ENCODE measurements at places on chromosomes 4 and X.
A peak's percentile ranks its signal among the peaks of the same experiment; 100 is the strongest.

GRCh38 chr4:115090483-115091075 is 22.8 kb downstream of the NDST4 start:
- peak; percentile 80 for DNase-seq
- no peak overlapping the region for H3K27ac ChIP-seq
- no peak overlapping the region for H3K4me3 ChIP-seq
- no peaks in the 10 kb centered on the region for H3K36me3 ChIP-seq
- H3K27me3 ChIP-seq, result no peaks in the 10 kb centered on the region
- H3K4me1 ChIP-seq, result no peaks in the 10 kb centered on the region

- no peaks in the 10 kb centered on the region for H3K27me3 ChIP-seq
- H3K4me1 ChIP-seq, result no peaks in the 10 kb centered on the region
- peak overlapping the region; percentile 99 for H3K4me3 ChIP-seq
- DNase-seq, result peak; percentile 39
- no peaks in the 10 kb centered on the region for H3K36me3 ChIP-seq
- H3K27ac ChIP-seq, result peak overlapping the region; percentile 98
Measured at GRCh38 chr4:73259571-73260090, 1.0 kb upstream of the ANKRD17 start.

- DNase-seq, result no peak
- peaks cover 2% of the 10 kb centered on the region for H3K36me3 ChIP-seq
- no peak overlapping the region for H3K27ac ChIP-seq
- no peak overlapping the region for H3K4me3 ChIP-seq
Measured at GRCh38 chr4:173246719-173247118, 78.1 kb downstream of the GALNT7 start.

DNA sequence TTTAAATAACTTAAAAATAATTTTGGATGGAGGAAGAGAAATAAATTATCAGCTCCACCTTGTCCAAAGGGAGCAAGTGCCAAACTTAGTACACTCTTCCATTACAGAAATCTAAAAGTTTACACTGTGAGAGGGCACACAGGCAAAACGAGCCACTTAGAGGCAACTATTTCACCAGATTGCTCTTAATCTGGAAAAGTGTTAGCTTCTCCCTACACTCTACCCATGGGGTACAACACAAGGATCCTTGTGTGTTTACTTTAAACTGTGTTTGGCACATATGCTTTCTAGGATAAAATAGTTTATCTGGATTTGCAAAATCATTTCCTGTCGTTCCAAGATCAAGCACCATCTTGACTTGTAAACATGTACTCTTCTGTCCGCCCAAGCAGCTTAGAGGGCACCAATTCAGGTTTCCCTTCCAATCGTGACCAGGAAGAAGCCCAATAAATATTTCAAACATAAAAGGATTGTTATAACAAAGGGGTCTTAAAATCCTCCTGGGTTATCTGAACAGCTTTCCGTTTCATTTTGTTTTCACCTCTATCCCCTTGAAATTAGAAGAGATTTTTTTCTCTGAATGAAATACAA is 29.0 kb upstream of the KDR start:
- no peak overlapping the region for H3K27ac ChIP-seq
- DNase-seq, result no peak
- no peaks in the 10 kb centered on the region for H3K27me3 ChIP-seq

DNA sequence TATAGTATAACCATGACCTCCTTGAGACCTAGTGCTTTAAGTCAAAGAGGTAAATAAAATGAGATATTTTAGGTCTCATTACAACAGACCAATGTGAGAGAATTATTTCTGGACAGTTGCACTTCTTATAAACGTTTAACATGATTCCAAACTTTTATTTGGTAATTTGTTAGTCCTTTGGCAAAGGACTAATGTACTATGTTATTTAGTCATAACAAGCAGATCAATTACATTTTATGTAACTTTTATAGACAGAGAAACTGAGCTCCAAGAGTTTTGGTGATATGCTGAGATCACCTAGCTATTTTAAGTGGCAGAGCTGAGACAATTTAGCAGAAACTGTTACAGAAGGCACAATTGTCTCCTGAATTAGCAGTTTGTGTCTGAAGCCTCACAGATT is 2.6 kb upstream of the SNCA start:
- peaks cover 8% of the 10 kb centered on the region for H3K27me3 ChIP-seq
- no peak for DNase-seq
- H3K36me3 ChIP-seq, result no peaks in the 10 kb centered on the region
- no peak overlapping the region for H3K27ac ChIP-seq
- H3K4me3 ChIP-seq, result no peak overlapping the region
- H3K4me1 ChIP-seq, result no peaks in the 10 kb centered on the region

- H3K27me3 ChIP-seq, result no peaks in the 10 kb centered on the region
- no peaks in the 10 kb centered on the region for H3K36me3 ChIP-seq
- DNase-seq, result no peak
- H3K4me1 ChIP-seq, result no peaks in the 10 kb centered on the region
- no peak overlapping the region for H3K4me3 ChIP-seq
- no peak overlapping the region for H3K27ac ChIP-seq
Measured at GRCh38 chr4:59664771-59665170, 1535.4 kb upstream of the ADGRL3 start.

DNA sequence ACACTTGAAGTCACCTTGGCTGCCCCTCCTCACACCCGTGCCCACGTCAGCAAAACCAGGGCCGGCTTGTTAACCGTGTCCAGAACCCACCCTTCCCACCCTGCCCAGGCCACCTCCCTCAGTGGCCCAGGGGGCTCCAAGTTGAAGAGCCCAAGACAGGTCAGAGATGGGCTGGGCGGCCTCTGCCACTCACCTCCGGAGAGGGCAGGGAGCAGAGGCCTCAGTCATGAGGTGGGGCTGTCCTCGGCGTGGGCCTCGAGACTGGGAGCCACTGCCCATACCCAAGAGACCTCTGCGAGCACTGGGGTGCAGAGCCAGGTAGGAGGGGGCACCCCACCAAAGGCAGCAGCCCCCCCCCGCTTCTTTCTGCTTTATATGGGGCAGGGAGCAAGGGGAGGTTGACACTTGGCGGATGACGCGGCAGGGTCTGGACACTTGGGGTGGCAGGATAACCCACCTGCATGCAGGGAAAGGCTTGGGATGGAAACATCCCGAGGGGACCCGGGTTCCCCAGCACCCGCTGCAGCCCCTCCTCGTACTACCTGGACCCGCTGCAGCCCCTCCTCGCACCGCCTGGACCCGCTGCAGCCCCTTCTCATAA is 38.0 kb upstream of the SPON2 start:
- peaks cover 51% of the 10 kb centered on the region for H3K36me3 ChIP-seq
- no peaks in the 10 kb centered on the region for H3K27me3 ChIP-seq
- peaks cover 23% of the 10 kb centered on the region for H3K4me1 ChIP-seq
- no peak overlapping the region for H3K4me3 ChIP-seq
- no peak for DNase-seq

GRCh38 chrX:13085526-13085925 is 41.1 kb upstream of the FAM9C start:
- H3K27ac ChIP-seq, result no peak overlapping the region
- H3K27me3 ChIP-seq, result no peaks in the 10 kb centered on the region
- no peak for DNase-seq
- no peaks in the 10 kb centered on the region for H3K36me3 ChIP-seq

Data from trophoblast cell (in vitro differentiated cells and primary cell).